ENCODE measurements at places on chromosomes 3 and 15.

GRCh38 chr15:60829416-60829815 lies 350.5 kb upstream of the ICE2 start:
- no peak for DNase-seq

DNA sequence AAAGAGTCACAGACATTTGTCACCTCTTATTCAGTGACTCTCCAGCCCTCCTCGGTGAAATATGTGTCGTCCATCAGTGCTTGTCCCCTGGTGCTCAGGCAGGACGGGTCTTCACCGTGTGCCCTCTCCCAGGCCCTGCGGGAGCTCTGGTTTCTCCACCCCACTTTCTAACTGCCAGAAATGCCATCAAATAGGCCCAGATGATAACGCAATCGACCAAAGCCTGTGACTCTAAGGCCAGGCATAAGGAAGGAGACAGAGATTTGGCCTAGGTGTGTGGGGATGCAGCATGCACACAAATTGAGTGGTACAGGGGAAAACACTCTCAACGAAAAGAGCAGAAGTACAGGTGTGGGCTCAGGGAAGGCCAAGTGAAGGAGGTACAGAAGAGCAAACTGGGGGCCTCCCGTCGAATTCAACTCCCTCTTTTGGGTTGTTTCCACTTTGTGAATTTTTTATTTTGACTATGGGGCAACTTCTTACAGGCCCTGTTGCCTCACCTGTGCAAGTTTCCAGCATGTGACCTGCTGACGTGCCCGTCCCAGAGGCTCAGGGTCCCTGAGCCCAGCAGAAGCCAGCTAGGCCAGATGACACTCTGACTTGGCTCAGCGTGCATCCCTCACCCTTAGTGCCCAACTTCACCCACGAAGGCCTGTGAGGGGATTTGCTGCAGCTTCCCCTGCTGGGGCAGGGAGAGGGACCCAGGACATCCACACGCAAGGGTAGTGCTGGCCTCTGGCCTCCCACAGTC lies 4.7 kb downstream of the NUP210 start:
- DNase-seq: no peak

- DNase-seq: peak; percentile 28
These were observed 36.9 kb upstream of the TF start for GRCh38 chr3:133709139-133709750.

DNA sequence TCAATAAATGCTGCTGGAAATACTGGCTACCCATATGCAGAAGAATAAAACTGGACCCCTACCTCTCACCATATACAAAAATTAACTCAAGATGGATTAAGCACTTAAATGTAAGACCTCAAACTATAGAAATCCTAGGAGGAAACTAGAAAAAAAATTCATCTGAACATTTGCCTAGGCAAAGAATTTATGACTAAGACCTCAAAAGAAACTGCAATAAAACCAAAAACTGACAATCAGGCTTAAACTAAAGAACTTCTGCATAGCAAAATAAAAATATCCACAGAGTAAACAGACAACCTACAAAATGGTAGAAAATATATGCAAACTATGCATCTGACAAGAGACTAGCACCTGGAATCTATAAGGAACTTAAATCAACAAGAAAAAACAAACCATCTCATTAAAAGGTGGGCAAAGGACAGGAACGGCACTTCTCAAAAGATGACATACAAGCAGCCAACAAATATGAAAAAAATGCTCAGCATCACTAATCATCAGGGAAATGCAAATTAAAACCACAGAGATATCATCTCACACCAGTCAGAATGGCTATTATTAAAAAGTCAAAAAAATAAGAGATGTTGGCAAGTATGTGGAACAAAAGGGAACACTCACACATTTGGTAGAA lies 47.0 kb downstream of the MYO9A start:
- no peak for DNase-seq

- peak; percentile 13 for DNase-seq
These were observed 2.1 kb upstream of the GABRA5 start for GRCh38 chr15:26864664-26865191.

DNA sequence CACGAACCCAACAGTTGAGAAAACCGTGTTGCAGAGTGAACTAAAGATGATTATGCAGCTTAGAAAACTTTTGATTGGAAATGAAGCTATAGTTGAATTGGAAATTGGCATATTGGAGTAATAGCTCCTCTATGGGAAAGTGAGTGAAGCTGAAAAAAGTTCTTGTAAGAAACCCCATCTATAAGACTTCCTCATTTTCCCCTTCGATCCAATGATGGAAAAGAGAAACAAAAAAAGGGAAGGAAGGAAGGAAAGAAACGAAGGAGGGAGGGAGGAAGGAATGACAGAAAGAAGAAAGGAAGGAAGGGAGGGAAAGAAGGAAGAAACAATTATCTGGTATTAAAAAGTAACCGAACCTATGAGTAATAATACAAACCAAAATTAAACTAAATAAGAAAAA lies 791.8 kb upstream of the NR2F2 start:
- no peak for DNase-seq

DNA sequence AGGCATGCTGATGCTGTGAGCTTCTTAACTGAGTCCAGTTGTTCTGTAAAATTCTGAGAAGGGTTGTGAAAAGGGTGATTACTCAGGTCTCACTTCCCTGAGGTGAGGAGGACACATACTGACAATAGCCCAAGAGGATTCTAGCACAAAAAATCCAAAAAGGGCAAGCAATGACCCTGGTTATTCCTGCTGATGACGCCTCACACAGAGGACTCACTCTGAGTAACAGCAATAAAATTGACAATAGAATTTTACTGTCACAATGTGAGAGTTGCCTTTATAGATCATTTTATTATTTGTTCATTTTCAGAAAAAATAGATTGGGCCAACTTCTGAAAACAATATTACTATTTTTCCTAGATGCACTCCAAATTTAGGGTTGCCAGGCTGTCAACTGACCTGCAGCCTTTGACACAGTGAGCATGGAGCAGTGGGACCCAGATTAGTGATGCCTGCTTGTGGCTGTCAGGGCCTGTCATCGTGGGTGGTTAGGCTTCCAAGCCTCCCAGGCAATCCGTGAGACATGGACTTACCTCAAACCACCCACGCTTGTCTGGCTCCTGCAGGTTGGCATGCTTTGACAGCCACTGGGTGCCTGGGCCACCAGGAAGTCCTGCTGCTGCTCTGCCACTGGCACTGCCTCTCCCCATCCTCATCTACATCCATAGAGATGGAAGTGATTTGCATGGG lies 396.0 kb upstream of the THBS1 start:
- no peak for DNase-seq

- no peak for DNase-seq
These were observed 283.0 kb upstream of the VEPH1 start for GRCh38 chr3:157786211-157786610.

GRCh38 chr3:152296382-152296781 lies 27.7 kb downstream of the MBNL1 start:
- DNase-seq: no peak

- no peak for DNase-seq
These were observed 1.1 kb downstream of the RIOX2 start for GRCh38 chr3:97970956-97971620.

Data from suppressor macrophage treated with lipopolysaccharide for 1 hour (primary cell).